Muscle of back (tissue), 13 donors: ENCODE measurements at places on chromosomes 7 and 10. TPM values are rescaled to one million over a fixed set of nuclear protein-coding genes. Genes with fewer than 3 reads are reported as not detected.

DNA sequence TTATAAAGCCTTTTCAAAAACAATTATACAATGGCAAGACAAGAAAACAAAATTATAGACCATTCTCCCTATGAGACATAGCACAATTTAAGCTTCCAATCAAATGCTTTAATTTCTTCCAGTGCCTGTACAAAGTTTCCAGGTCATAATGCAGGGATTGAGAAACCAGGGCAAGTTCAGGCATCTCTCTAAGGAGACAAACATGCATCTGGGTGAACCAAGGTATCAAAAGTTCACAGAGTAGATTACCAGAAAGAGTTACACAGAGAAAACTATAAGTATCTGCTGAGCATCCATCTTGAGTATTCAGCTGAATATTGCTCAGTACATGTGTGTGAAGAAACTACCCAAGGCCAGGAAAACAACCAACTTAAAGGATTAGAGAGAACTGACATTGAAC is 89.1 kb downstream of the COL28A1 start:
- DNase-seq: no peak

DNA sequence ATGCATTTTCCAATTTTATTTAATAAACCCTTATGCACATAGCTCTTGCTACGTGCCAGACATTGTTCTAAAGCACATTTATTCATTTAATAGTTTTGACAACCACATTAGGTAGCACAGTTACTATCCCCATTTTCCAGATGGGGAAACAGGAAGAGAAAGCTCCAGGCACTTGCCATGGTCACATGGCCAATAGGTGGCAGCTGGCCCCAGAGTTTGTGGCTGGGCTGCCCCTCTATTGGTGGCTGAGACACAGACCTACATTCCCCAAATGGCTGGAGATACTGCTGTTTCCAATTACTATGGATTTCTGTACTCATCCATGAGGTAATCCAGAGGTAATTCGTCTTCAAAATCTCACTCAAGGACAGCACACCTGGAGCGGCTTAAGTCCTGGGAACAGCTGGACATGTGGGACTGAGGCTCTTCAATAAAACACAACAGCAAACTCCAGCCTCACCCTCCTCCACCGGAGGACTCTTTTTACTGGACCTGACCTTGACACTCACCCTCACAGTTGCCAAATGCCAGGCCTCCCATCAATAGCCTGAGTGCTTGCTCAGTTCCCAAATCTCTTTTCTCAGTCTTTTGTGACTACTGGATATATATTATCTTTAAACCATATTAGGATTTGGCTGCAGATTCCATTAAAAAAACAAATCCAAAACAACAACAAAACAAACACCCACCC is 106.1 kb downstream of the CLEC2L start:
- no peak for DNase-seq

GRCh38 chr7:79217468-79217867 is 236.0 kb downstream of the MAGI2 start:
- DNase-seq: no peak

DNA sequence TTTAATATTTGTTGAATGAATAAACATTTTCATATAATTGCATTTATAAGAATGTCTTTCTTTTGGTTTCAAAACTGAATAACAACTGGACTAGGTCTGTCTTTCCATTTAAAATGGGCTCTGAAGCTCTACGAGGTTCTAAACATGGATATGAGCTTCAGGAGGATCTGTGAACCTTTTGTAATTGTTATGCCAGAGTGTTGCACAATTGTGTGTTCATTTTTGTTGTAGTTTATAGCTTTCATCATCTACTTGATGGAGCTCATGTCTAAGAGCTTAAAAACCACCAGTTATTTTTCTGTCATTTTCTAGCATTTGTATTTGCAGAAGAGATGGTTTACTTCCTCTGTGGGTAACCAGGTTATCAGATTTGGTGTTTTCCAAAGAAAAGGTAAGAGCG is 265.7 kb upstream of the NPY start:
- no peak for DNase-seq

DNA sequence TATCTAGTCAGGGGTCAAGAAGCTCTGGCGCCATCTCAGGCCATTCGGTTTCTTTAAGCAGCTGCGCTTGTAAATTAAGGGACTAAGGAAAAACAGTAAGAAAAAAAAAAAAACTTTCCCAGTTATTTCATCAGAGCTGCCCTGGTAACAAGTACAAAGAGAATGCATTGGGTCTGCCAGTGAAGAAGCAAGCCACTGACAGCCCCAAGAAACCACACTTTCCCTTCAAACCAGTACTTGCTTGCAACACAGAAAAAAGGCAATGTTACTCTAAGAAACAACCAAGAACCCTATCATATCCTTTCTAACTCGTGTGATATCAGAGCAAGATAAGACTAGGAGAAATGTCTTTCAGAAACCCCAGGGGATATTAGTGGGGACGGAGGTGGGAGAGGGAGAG is 40.6 kb upstream of the AOAH start:
- DNase-seq: no peak

DNA sequence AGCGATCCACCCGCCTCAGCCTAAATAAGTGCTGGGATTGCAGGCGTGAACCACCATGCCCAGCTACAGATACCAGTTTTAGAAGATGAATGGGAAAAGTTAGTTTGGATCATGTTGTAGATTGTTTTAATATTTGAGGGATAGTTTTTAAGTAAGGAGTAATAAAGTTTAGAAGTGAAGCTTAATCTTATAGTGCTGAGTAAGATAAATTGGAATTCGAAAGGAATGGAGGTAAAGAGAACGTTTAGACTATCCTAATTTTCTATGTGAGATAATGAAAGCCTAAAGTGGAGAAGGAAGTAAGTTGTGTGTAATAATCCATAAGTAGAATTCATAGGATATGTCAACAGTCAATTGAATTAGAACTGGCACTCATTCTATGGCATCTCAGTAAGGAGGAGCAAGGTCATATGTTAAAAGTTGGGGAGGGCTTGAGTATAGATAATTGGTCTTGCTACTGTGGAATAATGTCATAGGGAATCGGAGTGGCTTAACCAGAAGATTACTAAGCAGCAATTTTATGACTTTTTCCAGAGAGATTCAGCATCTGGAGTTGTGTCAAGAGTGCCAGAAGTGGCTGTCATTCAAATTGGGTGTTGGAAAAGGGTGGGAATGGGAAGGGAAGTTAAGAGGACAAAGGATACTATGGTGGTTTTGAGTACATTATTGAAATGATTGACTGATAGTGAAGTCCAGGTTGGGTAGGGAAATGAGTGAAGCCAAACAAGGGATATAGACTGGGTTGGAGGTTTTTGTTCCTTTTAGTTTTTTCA is 12.1 kb downstream of the TAX1BP1 start:
- DNase-seq: no peak

DNA sequence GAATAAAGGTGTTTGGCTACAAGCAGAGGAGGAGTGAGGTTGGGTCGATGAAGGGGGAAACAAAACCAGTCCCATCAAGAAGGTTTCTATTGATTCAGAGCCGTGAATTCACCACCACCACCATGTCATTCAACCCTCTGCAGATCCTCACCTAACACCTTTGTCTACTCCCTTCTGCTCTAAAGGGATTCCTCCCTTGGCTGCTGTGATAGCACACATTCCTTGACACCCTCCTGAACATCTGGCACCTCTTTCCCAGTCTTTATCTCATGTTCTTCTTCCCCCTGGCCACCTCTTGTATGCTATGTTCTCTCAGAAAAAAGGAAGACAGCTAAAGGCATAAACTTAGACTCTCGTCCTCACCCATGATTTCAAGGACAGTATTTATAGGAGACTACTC is 318.0 kb downstream of the GPAM start:
- no peak for DNase-seq

DNA sequence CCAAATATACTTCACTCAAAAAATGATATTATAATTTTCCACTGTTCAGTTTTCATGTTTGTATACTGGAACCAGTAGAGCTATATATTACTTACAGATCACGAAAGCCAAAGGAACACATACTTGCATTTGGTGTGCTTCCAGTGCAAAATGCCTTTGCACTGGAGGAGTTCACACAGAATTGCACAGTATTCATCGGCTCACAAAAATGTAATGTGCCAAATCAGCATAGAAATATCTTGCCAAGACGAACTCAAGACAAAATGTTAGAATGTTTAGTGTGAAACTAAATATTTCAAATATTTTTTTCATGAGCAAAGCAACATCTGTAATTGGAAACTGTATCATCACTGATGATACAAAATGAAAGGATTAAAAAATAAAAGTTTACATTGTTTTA is 646.2 kb upstream of the SEMA3D start:
- DNase-seq: peak; percentile 46

- DNase-seq: no peak
These were observed 200.5 kb downstream of the MAD1L1 start for GRCh38 chr7:2032030-2032875.

- no peak for DNase-seq
These were observed 58.1 kb downstream of the INSIG1 start for GRCh38 chr7:155355745-155356144.

- DNase-seq: no peak
These were observed 273.3 kb downstream of the CAMK1D start for GRCh38 chr10:12622691-12623090.

GRCh38 chr7:27179503-27180430 is 5.3 kb downstream of the HOXA11 start:
- DNase-seq: peak; percentile 87

The TMEM184A gene
- 1.1 TPM for polyA plus RNA-seq

The SLC13A1 gene
- polyA plus RNA-seq: not detected

The SLC13A4 gene
- 4.0 TPM for polyA plus RNA-seq
